Muscle of arm (tissue), 14 donors: ENCODE measurements at places on chromosomes 1 and 21.

- DNase-seq, result no peak
Measured at GRCh38 chr1:89989799-89990198, 5.1 kb upstream of the ZNF326 start.

DNA sequence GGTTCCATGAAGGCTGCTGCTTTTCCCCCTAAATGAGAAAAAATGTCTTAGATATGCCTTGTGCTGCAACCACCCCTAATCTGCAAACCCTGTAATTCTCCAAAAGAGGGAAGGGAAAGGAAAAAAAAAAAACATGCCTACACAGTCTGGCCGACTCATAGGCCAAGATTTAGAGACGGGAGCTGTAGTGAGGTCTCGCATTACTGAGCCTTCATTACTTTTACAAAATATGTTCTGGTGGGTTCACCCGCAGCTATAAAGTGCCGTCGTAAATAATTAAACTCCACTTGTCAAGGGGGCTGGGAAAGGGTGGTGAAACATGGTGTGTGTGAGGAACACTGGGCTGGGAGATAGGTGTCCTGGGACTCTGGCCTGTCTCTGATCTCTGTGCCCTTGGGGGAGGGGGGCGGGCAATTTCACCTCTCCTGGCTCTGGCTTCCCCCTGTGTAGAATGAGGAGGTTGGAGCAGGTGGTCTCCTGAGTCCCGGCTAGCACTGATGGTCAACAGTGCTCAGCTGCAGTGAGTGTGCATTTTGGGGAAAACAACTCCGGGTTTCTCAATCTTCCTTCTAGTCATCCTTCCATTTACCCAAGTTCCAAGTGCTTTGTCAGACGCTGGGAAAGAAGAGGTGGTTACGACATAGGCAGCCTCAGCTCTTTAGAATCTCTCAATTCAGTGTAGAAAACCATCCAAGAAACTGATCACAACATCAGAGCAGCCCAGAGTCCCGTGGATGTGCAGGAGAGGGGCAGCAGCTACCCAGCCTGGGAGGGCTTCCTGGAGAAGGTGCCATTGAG lies 82.3 kb downstream of the ACTL8 start:
- no peak for DNase-seq

DNA sequence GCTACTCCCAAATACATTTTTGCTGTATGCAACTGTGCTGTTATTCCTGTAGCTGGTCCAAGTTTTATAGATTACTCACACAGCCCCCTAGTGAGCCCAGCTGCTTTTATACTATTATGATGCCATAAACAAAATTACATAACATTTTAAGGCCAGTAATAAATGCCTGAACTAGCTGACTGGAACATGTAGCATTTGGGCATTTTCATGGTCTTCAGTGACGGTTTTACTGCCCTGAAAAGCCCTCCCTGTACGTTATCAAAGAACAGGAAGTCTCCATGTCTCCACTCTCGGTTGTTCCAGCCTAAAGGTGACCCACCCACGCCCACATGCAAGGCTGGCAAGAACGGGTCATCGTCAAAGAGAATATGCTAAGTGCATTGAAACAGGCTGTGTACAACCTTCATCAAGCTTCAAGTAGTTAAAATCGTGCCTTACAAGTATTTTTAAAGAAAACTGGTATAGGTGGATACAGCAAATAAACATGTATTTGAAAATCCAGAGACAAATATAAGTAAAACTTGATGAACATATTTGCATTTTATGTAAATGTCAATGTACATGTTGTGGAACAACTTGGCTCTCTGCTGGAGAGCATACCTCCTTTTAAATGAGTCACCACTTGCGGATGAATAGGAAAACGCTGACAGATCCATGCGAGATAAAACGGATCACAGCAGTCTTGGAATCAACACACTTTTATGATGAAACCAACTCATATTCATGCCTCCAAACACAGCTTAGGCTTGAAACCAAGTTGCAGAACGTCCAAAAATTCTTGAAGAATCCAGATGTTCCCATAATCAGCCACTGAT lies 520.5 kb downstream of the SMYD3 start:
- DNase-seq, result peak; percentile 36

DNA sequence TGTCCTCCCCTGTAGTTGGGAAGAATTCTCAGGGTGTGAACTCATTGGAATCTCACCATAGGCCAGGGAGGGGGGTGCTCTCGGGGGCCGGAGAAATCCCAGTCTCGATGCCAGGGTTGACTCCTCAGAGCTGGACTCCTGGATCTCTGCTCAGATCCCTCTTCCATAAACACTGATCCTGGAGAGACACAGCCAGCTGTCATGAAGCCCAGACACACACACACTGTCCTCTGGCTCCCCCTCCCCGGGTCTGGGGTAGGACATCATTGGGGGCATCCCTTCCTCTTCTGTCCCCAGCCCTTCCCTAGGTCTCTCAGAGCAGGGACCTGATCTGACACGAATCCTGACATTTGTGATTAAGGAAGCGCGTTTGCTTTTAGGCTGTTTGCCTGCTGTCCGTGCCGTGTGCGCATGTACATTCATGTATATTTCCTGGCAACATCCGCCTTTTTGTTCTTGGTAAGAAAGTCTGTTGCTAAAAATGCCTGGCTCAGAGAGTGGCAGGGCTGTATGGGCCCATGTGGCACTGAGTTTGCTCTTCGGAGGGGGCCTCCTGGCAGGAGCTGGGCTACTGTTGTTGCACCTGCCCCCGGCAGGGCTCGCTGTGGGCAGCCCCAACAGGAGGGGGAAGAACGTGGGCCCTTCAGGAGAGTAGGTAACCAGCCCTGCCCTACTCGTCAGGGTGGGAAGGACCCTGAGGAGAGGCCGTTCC lies 45.4 kb upstream of the SELENON start:
- DNase-seq, result peak; percentile 69

GRCh38 chr1:47771751-47772150 lies 225.4 kb downstream of the TRABD2B start:
- DNase-seq, result no peak

DNA sequence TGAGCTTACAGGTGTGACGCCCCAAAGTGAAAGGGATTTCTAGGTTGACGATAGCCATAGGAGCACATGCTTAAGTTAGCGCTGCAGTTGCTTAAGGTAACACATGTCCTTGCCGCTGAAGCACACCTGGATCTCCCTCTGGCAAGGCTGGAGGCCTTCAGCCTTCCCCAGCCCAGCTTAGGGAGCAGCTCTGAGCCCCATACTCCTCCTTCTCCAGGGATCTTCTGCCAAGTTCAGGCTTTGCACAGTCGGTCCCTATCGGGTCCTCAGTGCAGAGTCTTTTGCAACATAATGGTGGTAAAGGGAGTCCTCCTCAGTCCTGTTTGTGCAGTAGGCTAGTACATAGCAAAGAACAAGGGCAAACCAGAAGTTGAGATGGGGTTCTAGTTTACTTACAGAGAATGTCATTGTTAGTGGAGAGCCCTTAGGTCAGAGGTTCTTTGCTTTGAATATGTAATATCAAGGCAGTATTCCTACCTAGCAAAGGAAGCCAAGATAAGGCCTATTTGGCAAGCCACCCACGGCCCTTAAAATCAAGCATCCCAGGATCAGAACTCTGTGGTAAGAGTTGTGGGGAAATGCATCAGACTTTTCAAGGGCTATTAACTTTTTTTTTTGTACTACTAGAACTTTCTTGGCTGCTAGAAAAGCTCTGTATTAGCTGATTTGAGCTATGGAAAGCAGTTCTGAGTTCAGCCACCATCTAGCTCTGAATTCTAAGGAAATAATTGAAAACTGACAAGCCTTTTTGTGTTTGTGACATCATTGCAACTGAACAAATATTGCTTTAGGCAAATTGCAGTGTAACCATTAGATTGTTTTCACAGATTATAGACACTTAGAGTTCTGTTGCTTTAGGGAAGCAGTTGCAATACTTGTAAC lies 1.4 kb downstream of the EVA1C start:
- no peak for DNase-seq

DNA sequence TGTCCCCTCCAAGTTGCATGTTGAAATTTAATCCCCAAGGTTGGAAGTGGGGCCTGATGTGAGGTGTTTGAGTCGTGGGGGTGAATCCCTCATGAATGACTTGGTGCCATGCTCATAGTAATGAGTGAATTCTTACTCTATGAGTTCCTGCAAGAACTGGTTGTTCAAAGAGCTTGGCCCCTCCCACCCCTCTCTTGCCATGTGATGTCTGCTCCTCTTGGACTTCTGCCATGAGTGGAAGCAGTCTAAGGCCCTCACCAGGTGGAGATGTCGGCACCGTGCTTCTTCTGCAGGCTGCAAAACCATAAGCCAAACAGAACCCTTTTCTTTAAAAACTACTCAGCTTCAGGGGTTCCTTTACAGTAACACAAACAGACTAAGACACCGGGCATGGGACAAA lies 14.3 kb downstream of the G0S2 start:
- DNase-seq, result no peak

GRCh38 chr1:48673332-48674105 lies 103.2 kb downstream of the BEND5 start:
- DNase-seq, result no peak

DNA sequence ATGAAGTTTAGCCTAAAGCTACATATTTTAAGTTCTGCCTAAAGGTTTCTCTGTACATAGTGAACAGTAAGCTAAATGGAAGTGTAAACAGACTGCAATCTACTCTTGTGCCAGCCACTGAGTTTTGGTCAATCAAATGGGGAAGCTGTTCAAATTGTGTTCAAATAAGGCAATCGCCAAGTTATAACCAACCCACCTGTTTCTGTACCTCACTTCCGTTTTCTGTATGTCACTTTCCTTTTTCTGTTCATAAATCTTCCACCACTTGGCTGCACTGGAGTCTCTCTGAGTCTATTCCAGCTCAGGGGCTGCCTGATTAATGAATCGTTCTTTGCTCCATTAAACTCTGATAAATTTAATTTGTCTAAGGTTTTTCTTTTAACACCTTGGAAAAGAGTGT lies 10.8 kb upstream of the THEM4 start:
- DNase-seq, result no peak

DNA sequence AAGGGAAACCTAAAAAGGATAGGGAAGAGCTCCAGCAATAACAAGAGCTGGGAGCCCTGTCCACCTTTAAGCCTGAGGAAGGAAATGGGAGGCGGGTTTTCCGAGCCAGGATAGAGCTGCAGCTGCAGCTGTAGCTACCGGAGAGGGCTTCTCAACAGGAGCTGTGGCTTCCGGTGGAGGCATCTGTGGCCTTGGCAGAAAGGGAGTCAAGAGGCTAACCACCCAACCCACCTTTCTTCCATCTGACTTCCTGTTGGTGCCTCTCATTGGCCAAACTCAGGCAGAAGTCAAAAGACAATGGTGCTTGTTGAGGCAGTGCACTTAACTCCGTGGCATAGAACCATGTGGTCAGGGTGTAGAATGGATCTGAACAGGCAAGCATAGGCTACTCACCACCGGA lies 313.1 kb upstream of the DAB1 start:
- no peak for DNase-seq

GRCh38 chr1:166479052-166479631 lies 312.3 kb upstream of the FAM78B start:
- peak; percentile 22 for DNase-seq

DNA sequence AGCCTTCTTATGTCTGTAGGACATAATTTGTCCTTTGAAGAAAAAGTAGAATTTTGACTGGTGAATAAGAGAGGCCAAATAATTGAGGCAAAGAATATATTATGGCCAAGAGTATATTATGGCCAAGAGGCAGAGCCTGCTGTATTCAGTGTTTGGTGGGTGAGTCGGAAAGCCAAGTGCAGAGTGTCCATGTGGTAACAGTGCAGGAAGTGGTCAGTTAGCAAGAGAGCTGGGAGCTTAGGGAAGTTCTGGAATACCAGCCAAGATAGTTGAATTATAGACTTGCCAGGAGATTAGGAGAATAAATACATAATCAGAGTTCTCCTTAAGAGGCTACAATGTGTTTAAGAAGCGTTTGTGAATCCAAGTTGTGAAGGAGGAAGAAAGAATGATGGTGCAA lies 131.5 kb upstream of the LMO4 start:
- no peak for DNase-seq

DNA sequence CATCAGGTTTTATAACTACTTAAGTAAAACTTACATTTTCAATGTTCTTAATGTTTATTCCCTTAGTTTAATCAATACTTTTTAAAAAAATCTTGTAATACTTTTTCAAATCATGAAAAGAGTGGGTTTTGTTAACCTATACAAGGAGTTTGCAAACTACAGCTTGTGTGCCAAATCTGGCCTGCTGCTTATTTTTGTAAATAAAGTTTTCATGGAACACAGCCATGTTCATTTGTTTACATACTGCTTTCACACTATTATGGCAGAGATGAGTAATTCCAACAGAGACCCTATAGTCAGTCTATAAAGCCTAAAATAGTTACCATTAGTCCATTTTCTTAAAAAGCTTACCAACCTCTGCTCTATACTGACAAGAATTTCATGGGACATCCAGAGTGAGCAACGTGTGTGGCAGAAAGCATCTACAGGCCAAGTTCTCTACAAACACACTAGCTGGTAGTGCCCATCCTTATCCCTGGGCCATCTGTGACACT lies 42.6 kb downstream of the ERO1B start:
- DNase-seq, result no peak

DNA sequence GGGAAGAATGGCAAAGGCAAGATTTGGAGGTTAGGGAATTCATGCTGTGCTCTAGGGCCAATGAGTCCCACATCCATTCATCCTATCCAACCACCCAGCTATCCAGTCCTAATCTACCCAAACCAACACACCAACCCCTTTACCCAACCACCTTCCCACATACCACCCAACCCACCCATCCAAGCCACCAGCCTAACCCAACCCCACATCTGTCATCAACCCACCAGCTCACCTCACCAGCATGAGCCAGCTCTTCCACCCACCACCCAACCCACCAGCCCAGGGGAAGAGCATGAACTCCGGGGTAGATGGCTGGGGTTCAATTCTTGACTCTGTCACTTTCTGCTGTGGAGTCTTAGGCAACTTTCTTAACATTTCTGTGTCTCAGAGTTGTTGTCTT lies 35.9 kb upstream of the DISP3 start:
- no peak for DNase-seq

- DNase-seq, result no peak
Measured at GRCh38 chr1:192630521-192631287, 5.2 kb upstream of the RGS13 start.

- no peak for DNase-seq
Measured at GRCh38 chr1:203534526-203534925, 40.6 kb downstream of the OPTC start.

DNA sequence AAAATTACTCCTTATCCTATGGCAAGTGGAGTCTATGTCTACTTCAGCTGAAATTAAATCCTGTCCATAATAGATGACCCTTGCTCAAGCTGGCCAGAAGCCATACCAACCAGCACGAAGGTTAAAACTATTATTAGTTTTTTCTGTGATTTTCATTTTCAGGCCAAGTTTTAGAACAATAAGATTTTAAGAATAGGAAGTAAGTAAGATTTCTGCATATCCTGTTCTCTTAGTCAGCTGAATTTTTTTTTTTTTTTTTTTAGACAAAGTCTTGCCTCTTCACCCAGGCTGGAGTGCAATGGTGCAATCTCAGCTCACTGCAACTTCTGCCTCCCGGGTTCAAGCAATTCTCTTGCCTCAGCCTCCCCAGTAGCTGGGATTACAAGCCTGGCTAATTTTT lies 6.1 kb upstream of the RBP7 start:
- no peak for DNase-seq

- DNase-seq, result no peak
Measured at GRCh38 chr1:200174525-200175295, 147.2 kb downstream of the NR5A2 start.
